ENCODE measurements at places on chromosomes 5 and 9. TPM values are rescaled to one million over a fixed set of nuclear protein-coding genes. Genes with fewer than 3 reads are reported as not detected.

The GPX8 gene
- total RNA-seq, result 9.9 TPM

The RGS14 gene
- 5.1 TPM for total RNA-seq

The GEMIN5 gene
- total RNA-seq, result 16.7 TPM

The BARHL1 gene
- not detected for total RNA-seq

The PCDHGA11 gene
- total RNA-seq, result 6.7 TPM

The WNK2 gene
- total RNA-seq, result under 0.01 TPM

The DNAJC21 gene
- 19.2 TPM for total RNA-seq

The CCNH gene
- 68.2 TPM for total RNA-seq

The NME5 gene
- total RNA-seq, result 2.3 TPM

The SPATA31A3 gene
- not detected for total RNA-seq

Data from dermis lymphatic vessel endothelial cell (primary cell).